ENCODE measurements at places on chromosomes 3 and 15. TPM values are rescaled to one million over a fixed set of nuclear protein-coding genes. Genes with fewer than 3 reads are reported as not detected.

CA12 gene
- total RNA-seq: 178 TPM

TGM4 gene
- total RNA-seq: not detected

IQCF5 gene
- total RNA-seq: not detected

RAB6B gene
- total RNA-seq: 5.3 TPM

MUC13 gene
- not detected for total RNA-seq

HACL1 gene
- total RNA-seq: 21.1 TPM

COL6A6 gene
- total RNA-seq: 10.6 TPM

MITF gene
- 39.5 TPM for total RNA-seq

SCG5 gene
- total RNA-seq: 7.6 TPM

SYNPR gene
- not detected for total RNA-seq

GOLGA6L22 gene
- total RNA-seq: not detected

DOCK3 gene
- total RNA-seq: 0.88 TPM

CHRNA7 gene
- 5.0 TPM for total RNA-seq

AADACL2 gene
- not detected for total RNA-seq

AMOTL2 gene
- total RNA-seq: 149 TPM

LEKR1 gene
- total RNA-seq: 4.0 TPM

Measured in metanephros (tissue), 2 donors.